ENCODE measurements at places on chromosomes 2 and 18.

DNA sequence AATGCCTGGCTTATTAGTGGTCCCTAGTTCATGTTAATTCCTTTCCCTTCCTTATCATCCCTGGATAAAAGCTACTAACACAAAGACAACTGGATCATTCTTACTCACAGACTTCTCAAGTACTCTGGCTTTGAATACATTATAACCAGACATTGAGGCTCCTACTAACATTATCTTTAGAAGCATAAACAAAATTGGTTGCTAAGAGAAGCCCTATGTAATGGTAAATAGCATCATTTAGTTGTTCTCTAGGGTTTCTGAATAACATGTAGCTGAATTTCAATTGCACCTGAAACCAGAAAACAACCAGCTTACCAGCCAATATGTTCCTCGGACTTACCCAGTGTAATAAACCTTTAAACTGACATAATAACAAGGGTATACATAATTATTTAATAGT is 114.1 kb upstream of the NCKAP5 start:
- no peak for DNase-seq

DNA sequence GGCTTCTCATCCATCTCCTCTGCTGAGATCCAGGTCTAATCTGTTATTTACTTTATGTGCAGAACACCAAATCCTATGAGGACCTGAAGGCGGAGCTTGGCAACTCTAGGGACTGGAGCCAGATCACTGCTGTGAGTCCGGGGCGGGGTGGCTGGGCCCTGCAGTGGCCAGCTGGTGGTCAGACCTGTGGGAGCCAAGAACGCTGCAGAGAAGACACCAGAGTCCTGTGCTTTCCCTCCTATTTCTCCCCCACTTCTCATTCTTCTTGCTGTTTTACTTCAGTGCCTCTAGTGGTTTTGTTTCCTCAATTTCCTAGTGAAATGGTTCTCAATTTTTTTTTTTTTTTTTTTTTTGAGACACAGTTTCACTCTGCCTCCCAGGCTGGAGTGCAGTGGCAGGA is 19.7 kb downstream of the VIL1 start:
- no peak for DNase-seq

GRCh38 chr2:175887776-175888175 is 114.3 kb downstream of the LNPK start:
- no peak for DNase-seq

- no peak for DNase-seq
These were observed 22.8 kb upstream of the PXDN start for GRCh38 chr2:1766851-1767811.

DNA sequence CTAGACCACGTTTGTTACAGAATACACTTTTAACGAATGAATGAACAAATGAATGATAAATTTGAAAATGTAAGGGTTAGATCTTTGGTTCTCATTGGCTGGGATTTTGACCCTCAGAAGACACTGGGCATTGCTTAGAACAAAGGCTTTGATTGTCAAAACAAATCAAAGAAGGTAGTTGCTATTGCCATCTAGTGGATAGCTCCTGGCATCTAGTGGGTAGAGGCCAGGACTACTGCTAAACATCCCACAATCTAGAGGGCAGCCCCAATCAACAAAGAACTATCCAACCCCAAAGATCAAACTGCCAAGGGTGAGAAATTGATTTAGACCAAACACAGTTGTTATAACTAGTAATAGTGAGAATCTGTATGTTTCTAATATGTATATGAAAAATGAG is 552.3 kb downstream of the KCNJ3 start:
- no peak for DNase-seq

DNA sequence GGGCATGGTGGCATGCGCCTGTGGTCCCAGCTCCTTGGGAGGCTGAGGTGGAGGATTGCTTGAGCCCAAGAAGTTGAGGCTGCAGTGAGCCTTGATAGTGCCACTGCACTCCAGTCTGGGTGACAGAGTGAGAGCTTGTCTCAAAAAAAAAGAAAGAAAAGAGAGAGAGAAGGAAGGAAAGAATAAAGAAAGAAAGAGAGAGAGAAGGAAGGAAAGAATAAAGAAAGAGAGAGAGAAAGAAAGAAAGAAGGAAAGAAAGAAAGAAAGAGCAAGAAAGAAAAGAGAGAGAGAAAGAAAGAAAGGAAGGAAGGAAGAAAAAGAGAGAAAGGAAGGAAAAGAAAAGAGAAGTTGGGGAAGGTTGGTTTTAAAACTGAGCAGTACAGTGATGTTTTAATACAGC is 49.0 kb upstream of the ACSL3 start:
- DNase-seq: no peak

- no peak for DNase-seq
These were observed 95.8 kb downstream of the KYNU start for GRCh38 chr2:142973160-142973821.

DNA sequence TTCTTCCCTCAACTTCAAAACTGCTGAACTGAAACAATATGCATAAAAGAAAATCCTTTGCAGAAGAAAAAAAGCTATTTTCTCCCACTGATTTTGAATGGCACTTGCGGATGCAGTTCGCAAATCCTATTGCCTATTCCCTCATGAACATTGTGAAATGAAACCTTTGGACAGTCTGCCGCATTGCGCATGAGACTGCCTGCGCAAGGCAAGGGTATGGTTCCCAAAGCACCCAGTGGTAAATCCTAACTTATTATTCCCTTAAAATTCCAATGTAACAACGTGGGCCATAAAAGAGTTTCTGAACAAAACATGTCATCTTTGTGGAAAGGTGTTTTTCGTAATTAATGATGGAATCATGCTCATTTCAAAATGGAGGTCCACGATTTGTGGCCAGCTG is 8.4 kb downstream of the HOXD8 start:
- no peak for DNase-seq

GRCh38 chr2:129347486-129348217 is 631.8 kb upstream of the RAB6C start:
- no peak for DNase-seq

GRCh38 chr2:47751856-47752414 is 31.0 kb upstream of the MSH6 start:
- no peak for DNase-seq

DNA sequence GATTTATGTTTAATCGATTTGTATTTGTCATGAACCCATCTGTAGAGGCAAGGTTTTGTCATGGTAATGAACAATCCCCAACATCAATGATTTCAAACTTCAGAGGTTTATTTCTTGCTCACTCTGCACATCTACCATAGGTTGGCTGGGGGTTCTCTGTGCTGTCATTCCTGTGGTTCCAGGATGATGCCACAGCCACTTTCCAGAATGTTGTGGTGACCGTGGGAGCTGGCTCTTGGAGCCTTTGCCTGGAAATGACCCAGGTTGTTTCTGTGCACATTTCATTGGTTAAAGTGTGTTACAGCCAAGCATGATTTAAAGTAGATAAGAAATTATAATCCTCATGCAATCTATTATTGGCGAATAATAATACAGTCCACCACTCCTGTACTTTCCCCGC is 28.2 kb upstream of the EPAS1 start:
- no peak for DNase-seq

GRCh38 chr2:1862608-1863280 is 118.4 kb upstream of the PXDN start:
- DNase-seq: no peak

DNA sequence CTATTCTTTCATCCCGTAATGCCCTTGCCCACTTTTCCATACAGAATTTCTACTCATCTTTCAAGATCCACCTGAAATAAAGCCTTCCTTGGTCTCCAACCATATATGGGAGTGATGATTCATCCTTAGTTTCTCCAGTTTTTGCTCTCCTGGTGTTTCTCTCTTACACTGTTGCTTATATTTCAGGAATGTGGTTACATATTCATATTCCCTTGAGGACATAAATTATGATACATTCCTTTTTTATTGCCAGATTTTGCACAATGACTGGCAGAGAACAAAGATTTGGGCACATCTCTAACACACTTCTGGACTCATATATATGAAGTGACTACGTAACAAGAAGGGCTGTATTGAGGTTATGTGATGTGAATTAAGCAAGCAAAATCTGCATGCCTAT is 1573.4 kb upstream of the NXPH2 start:
- DNase-seq: no peak

DNA sequence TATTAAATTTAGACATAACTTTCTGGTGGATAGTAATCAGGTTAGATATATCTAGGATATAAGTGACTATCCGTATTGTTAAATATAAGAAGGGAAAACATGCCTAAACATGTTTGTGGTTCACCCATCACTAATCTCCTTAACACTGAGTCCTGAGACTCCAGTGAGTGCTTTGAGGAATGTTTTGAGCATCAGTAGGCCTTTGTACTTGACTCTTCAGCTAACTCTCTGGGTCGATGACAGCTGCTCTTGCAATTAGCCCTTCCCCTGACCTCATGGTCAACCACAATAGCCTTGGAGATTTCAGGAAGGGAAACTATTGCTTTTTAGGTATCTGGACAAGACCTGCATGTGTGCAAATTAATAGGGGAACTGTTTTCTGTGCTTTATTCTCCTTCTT is 716.8 kb downstream of the EPHA4 start:
- no peak for DNase-seq

DNA sequence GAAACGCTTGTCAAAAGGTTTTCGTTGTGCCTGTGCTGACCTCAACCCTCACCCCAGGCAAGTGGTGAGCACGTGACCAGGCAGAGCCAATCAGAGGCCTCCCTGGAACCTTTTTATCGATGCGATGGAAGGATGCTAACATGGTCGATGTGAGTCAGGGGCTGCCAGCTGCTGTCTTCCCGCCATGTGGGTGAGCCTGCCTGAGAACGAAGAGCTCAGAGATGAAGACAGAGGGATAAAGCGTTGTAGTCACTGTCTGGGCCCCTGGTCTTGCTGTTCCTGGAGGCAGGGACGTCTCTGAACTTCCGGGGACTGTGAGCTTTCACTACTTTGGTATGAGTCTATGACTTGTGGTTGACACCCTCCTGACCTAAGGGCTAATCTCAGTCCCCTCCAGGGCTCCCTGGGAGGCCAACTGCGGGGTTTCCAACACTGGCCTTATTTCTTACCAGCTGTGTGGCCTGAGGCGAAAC is 18.6 kb downstream of the DNMT3A start:
- DNase-seq: no peak

DNA sequence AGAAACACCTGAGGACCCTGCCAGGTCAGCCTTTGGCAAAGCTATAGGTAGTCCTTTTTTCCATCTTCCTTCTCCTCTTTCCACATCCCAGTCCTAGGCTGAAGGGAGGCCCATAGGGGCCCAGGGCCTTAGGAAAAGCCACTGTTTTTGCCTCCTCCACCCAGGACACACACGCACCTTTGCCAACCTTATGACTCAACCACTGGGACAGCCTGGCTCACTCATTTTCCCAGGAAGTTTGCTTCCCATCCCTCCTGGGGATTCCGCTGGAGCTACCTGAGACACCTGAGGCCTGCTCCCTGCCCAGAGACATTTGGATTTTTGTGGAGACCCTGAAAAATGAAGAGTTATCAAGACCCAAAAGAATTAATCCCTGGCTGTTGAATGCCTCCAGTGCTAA is 273.4 kb upstream of the SIX2 start:
- DNase-seq: no peak

DNA sequence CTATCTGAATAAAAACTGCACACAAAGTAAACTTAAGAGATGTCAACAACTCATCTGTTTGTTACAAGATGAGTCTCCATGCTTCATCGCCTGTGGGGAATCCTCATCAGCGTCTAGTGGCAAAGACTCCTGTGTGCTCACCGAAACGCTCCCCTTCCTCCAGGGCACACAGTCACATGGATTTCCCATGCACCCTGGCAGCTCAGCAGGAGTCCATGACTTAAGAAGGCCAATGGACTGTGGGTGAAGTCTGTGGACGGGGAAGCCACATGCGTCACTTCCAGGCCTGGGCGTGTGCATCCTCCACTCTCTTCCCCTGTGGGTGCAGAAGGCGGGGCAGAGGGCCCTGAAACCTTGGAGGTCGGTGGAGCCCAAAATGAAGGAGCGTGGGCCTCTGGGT is 41.1 kb downstream of the ID2 start:
- no peak for DNase-seq

DNA sequence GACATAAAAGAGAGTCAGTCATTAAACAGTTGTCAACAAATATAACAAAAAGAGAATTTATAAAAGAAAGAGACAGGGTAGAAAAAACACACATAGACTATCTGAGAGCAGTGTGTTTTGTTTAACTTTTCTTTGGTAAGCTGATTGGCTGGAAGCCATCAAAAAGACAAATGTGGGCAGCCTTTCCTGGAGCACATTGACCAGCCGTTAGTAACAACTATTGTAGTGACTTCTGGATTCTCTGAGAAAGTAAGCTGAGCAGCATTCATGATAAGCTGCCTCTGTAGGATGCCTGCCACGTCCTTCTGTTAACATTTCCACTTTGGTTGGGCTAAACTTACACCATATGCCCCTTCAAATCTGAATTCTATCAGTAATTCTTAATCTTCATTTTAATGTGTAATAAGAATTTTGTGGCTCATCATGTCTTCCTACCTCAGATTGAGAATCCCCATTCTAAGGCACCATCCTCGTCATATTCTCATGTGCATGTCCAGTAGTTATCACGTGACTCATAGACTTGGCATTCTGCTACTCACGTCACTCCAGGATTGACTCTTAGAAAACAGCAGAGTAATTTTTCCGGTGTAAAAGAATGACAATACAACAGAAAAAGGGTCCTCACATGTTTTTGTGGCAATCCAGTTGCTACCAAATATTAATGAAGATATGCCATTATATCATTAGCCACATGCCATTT is 43.4 kb upstream of the DNAJC10 start:
- DNase-seq: no peak

GRCh38 chr2:6958616-6959235 is 41.5 kb downstream of the RNF144A start:
- no peak for DNase-seq

DNA sequence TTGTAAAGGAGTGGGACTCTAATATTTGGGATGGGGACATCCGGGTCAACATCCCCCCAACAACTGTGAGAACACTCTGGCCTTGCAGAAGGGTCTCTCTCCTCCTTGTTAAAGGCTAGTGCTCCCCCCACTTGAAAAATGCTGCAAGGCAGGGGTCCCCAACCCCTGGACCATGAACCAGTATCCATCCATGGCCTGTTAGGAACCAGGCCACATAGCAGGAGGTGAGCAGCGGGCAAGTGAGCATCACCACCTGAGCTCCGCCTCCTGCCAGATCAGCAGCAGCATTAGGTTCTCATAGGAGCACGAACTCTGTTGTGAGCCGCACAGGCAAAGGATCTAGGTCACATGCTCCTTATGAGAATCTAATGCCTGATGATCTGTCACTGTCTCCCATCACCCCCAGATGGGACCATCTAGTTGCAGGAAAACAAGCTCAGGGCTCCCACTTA is 243.9 kb upstream of the ID2 start:
- DNase-seq: no peak

- no peak for DNase-seq
These were observed 67.5 kb downstream of the LTBP1 start for GRCh38 chr2:33014268-33014667.

GRCh38 chr2:38581193-38582147 is 21.3 kb downstream of the HNRNPLL start:
- no peak for DNase-seq

GRCh38 chr18:78740876-78741275 is 238.7 kb upstream of the SALL3 start:
- no peak for DNase-seq

DNA sequence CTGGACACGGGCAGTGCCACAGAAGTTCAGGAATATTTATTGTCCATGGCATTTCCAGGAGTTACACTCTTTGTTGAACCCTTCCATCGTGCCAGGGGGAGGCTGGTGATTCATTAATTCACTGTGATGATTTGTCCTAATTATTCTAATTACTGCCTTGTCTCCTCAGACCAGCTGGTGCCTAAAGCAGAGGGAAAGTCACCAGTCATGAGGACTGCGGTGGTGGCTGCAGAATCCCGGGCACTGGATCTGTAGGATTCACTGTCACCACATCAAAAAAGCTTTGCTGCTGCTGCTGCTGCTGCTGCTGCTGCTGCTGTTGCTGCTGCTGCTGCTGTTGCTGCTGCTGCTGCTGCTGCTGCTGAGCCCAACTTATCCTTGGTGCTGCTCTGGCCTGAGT is 908.2 kb downstream of the TSN start:
- no peak for DNase-seq

Data from left renal pelvis (tissue), 4 donors.